Hair follicle dermal papilla cell (primary cell): ENCODE measurements at places on chromosomes 4 and X. TPM values are rescaled to one million over a fixed set of nuclear protein-coding genes. Genes with fewer than 3 reads are reported as not detected.

ANKRD50 gene
- 41.2 and 49.2 TPM in 2 replicates for total RNA-seq

DDX60 gene
- total RNA-seq, result 22.7 and 27.4 TPM in 2 replicates

CXCL3 gene
- 1.1 and 5.2 TPM in 2 replicates for total RNA-seq

LDB2 gene
- total RNA-seq, result 7.8 and 16.6 TPM in 2 replicates

SRP72 gene
- 79.3 and 89.7 TPM in 2 replicates for total RNA-seq

LYAR gene
- total RNA-seq, result 5.0 and 5.7 TPM in 2 replicates

GYG2 gene
- total RNA-seq, result 0.61 and 0.97 TPM in 2 replicates

GC gene
- total RNA-seq, result not detected in 2 replicates
